ENCODE measurements at places on chromosomes 6 and 20.

GRCh38 chr6:30171677-30172471 lies 8.5 kb downstream of the TRIM15 start:
- no peak for DNase-seq

DNA sequence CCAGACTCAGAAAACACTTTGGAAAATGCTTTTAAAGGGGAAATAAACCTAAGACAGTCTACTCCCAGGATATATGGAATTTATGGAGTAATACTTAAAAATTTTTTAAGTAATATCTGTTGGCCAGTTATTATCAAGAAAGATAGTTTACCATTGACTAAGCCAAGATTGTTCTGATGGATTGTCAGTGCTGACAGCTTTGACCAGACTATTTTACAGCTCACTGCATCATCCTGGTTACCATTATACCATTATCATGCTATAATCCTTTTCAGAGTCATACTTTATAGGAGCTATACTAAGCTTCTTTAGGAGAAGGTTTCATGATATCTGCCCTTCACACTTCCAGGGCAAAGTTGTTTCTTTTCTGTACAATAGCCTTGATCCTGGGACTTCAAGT lies 16.5 kb downstream of the GTF2H5 start:
- no peak for DNase-seq

DNA sequence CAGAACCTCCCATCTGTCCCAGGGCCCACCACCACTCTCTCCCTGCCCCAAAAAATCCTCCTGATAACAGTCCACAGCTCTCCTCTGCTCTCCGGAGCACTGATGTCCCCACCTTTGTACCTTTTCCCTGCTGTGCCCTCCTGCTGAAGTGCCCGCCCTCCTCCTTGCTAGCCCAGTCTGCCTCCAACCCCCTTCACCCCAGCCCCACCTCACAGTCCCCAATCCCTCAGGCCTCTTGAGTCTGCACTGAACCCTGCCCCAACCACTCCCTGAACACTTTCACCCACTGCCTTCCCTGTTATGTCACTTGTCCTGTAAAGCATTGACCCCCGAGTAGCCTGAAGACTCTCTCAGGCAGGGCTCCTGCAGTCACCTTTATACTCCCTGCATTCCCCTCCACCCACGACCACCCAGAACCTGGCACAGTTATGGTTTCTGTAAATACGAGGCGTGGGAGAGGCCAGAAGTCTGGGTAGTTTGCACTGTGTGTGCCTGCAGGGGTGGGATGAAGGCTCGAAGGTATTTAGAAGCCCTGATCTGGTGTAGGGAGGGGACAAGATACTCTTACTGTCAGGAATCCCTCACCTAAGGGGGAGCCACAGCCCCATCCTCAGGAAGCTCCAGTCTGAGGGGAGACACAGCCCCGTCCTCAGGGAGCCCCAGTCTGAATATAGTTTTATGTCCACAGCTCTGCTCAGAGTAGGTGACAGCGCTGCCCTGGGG lies 5.4 kb downstream of the GLP1R start:
- no peak for DNase-seq

GRCh38 chr6:115770851-115771250 lies 289.8 kb downstream of the FRK start:
- DNase-seq, result no peak

DNA sequence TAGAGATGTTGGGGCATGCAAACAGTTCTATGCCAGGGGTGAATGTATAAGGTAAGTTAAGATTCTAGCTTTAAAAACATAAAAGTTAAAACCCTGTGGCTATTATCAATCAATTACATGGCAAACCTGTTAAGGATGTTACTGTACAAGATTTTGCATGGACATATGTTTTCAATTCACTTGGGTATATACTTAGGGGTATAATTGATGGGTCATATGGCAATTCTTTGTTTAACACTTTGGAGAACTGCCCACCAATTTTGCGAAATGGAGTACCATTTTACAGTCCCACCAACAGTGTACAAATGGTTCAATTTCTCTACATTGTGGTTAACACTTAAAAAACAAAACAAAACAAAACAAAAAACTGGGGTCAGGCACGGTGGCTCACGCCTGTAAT lies 9.4 kb upstream of the NCOA3 start:
- DNase-seq, result no peak

GRCh38 chr6:16438718-16439591 lies 200.6 kb downstream of the GMPR start:
- peak; percentile 59 for DNase-seq

DNA sequence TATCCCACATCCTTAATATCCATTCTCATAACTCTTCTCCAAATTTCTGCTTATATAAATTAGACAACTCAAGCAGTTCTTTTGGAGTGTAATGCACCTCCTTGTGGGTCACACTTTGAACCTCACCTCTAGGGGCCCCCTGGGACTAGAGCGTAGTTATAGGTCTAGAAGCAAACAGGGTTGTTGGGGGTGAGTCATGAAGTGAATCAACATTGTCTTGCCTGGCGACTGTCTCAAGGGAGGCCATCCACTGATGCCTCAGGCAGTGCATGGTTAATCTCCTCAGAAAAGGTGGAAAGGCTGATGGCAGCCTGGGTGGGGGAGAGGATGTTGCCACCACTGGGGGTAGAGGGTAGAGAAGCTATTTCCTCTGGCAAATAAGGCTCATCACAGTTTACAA lies 129.1 kb downstream of the TNFRSF21 start:
- no peak for DNase-seq

- no peak for DNase-seq
Measured at GRCh38 chr20:45993197-45993951, 15.3 kb upstream of the MMP9 start.

DNA sequence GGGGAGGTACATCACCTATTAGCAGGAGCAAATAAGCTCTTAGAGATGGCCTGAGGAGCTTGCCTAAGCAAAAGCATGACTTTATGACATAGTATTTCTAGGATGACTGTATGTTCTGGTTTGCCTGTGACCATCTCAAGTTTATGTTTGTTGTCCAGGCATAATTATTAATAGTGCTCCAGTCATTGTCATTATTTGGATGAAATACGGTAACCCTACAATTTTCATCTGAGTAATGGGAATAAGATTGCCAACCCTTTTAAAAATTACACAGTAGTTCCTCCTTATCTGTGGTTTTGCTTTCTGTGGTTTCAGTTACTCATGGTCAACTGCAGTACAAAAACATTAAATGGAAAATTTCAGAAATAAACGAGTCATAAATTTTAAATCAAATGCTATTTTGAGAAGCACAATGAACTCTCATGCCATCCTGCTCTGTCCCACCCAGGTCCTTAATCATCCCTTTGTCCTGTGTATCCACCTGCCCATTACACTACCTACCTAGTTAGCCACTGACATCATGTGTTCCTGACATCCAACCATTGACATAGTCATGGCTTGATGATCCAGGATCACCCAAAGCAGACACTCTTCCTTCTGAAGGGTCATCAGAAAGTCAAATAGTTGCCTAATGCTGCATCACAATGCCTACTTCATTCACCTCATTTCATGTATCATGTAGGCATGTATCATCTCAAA lies 27.0 kb upstream of the TFB1M start:
- no peak for DNase-seq

DNA sequence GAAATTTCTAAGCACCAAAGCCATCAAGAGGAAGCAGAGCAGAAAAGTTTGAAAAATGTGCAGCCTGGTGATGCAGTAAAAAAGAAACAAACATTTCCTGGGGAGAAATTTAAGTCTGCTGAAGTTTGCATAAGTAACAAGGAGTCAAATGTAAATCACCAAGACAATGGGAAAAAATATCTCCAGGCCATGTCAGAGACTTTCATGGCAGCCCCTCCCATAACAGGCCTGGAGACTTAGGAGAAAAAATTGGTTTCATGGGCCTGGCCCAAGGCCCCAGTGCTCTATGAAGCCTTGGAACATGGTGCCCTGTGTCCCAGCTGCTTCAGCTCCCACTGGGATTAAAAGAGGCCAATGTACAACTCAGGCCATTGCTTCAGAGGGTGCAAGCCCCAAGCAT lies 30.1 kb upstream of the EPM2A start:
- no peak for DNase-seq

DNA sequence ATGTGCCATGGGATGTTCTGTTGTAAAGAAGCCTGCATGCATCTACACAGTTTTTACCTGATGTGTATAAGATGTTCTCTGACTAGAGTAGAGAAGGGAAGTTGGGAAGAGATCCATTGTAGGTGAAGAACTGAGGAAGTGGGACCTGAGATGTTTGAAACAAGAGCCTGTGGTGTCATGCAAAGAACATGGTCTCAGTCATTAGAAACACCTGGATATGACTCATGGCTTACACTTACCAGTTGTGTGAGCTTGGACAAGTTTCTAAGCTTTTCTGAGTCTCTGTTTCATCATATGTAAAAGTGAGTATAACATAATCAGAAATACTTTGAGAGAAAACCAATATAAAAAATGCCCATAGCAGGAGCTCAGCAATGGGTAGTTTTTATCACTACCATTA lies 51.9 kb upstream of the SEC63 start:
- DNase-seq, result no peak

DNA sequence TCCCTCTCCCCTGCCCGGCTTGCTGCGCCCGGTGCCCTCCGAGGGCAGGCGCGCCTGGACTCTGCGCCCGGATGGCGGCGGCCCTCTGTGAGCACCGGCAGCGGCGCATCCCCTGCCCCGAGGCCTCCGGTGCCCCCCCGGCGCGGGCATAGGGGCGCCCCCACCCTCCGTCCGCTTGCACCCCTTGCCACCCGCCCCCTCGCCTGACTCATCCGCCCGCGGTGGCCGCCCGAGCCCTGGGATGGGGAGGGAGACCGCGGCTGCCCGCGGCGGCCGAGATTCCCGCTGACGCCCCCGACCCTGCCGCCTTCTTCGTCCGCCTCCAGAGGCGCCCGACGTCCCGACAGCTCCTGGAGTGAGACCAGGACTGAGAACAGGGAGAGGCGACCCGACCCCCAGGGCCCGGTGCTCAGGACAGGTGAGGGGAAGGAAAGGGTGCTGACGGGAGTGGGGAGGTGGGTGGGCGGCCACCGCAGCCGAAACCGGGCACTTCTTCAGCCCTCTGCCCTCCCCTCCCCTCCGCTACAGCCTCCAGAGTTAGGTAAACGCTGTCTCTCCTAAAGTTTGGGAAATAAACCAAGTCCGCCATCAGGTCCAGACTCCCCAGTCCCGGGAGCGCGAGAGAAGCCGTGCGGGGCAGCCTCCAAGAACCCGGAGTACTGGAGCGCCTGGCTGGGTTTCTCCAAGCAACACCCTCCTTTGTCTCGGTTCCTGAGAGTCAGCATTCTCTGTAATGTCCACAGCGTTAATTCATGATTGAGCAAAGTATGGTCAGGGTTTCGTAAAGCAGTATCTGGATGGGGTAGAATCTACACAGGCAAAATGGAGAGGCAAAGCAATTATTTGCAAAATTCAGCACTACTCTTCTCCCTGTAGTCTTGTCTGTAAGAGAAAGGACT lies 539 bp downstream of the TMEM200A start:
- peak; percentile 14 for DNase-seq

DNA sequence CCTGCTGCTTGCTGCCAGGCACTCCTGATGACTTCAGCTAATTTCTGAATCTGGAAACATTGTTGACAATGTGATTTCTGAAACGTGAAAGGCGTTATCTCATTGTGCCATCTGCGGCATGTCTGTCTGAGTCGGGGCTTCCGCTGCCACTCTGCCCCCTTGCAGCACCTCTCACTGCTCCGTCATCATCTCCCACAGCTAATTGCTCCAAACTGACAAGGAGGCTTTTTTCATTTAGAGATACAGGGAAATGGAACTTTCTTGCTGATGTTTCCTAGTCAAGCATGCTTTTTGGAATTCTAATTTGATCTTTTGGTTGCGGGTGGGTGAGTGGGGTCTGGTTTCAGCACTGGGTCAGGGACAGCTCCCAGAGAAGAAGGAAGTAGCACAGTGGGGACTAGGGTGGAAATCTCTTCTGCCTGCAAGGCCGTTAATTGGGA lies 233.5 kb downstream of the DHX35 start:
- DNase-seq, result no peak

DNA sequence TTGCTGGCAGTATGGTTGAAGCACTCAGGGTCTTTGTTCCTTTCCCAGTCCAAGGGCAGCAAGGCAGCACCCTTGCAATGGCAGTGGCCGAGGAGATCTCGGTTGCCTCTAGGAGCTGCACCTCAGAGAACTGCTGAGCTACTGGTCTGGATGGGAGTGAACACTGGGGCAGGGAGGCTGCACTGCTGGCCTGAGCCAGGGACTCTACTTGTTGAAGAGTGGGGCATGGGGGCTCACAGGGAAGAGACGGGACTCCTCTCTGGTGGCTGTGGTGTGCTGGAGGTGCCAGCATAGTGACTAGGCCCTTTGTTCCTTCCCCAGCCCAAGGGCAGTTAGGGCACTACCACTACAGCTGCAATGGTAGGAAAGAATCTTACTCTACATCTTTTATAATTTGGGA lies 203.0 kb downstream of the ZDHHC14 start:
- no peak for DNase-seq

DNA sequence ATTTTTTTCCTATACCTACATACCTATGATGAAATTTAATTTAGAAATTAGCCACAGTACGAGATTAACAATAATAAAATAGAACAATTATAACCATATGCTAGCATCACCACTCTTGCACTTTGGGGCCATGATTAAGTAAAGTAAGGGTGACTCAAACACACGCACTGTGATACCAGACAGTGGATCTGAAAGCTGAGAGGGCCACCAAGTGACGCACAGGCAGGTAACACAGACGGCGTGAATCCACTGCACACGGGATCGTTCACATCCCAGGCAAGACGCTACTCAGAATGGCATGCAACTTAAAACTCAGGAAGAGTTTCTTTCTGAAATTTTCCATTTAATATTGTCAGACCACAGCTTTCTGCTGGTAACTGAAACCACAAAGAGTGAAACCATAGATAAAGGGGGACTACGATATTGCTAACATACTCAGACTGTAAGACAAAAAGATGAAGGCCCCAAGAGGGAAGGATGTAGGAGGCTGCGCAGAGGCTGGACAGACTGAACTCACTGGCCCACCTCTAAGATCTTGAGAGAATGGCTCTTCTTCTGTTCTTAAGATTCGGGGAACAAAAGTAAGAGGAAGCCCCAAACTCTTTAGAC lies 17.9 kb downstream of the RRBP1 start:
- peak; percentile 40 for DNase-seq

DNA sequence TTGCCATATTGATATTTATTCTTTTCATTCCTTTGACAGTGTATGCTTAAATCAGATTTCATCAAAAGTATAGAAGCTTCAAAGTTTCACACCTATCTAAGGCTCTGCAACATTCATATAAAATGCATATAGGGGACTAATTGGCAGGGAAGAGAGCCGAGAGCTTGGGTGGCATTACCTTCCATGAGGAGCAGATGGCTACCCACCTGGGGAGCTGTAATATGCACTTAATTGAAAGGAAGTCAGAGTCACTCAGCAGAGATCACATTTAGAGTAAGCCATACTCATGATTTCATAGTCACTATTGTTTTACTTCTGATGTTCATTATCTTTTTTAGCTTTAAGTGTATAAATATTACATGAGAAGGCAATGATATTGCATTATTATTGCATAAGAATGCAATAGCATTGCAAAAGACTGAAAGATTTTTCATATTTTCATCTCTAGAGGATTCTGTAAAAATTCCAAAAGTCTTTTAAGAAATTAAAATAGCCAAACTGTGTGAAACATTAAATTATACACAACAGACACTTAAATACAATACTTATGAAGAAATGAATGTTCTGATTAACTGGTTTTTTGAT lies 1305.2 kb downstream of the EPHA7 start:
- DNase-seq, result no peak
